Non-pigmented ciliary epithelial cell (primary cell): ENCODE measurements at places on chromosomes 4 and X.

- DNase-seq: no peak
Measured at GRCh38 chr4:184838249-184839074, 12.7 kb upstream of the ACSL1 start.

- no peak for DNase-seq
Measured at GRCh38 chrX:6778544-6779503, 243.9 kb upstream of the VCX3A start.

DNA sequence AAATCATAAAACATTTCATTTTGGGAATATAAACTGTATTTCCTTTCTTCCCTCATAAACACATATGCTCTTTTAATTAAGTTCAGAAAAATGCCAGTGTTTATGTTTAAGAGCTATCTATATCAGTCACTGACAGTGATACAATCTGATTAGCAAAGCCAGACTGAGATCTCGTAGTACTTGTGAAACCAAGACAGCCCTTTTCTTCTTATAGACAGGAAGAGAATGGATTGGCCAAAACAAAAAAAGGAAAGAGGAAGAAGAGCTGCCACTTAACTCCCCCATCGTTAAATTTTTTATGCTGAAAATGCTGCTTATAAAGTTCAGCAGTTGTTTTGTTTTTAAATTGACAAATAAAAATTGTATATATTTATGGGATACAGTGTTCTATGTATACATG, 87.4 kb downstream of the PLAC1 start:
- no peak for DNase-seq

DNA sequence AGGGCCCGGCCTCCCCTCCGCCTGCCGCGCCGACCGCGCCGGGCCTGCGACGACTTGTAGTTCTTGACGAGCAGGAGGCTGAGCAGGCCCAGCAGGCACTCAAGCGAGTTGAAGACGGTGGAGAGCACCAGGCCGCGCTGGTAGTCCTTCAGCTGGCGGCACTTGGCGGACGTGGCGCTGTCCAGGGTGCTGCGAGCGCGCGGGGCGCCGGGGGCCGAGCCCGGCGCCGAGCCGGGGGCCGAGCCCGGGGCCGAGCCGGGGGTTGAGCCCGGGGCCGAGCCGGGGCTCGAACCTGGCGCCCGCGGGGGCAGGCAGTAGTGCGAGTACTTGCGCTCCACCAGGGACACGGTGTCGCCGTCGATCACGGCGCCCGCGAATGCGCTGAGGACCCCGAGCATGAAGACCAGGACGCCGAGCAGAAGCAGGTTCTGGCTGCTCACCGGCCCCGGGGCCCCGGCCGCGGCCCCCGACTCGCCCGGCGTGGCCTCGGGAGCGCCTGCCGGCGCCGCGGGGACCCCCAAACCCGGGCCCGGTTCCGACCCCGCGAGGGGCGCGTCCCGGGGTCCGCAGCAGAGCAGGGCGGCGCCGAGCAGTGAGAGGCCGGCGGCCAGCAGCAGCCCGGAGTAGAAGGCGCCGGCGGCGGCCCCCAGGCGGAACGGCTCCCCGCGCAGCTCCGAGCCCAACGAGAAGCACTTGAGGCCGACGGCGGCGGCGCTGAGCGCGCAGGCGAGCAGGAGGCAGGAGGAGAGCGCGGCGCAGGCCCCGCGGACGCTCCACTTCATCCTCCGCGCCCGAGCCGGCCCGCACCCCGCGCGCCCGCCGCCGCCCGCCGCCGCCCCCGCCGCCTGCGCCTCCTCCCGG, 584 bp downstream of the TMEM271 start:
- peak; percentile 27 for DNase-seq

DNA sequence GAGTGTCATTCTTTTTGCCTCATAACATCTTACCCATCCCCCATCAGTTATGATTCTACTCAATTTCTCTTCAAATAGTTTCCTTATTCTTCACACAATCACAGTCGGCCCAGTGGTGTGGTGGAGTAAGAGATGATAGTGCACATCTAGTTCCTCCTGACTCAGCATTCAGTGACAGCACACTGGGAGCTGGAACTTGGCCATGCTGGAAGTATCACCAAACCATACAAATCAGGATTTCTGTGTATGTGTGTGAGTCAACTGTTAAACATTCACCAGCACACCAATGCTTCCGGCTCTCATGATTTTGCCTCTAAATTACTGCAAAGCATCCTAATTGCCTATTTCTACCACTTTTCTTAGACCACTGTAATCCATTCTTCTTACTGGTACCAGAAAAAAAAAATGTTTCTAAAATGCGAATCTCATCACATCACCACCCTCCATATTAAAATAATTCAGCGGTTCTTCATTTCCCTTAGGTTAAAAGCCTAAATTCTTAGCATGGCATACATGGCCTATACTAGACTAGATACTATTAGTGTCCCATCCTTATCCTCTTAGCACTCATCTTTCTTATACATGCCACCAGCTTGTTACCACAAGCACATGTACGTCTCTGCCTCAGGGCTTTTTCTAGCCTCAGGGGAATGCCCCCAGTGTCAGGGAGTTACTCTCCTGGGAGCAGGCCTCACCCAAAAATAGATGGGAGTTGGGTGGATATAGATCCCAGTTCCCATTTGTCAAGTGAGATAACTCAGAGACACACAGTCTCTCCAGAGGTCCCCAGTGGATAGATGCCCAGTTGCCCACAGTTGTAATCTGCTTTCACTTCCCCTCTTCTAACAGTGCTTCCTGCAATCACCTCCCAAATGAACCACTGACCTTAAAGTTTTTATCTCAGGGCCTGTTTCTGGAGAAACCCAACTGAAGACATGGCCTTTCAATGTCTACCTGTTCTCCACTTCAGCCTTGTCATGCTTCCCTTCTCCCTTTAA, 49.2 kb upstream of the DDX53 start:
- DNase-seq: peak; percentile 77

DNA sequence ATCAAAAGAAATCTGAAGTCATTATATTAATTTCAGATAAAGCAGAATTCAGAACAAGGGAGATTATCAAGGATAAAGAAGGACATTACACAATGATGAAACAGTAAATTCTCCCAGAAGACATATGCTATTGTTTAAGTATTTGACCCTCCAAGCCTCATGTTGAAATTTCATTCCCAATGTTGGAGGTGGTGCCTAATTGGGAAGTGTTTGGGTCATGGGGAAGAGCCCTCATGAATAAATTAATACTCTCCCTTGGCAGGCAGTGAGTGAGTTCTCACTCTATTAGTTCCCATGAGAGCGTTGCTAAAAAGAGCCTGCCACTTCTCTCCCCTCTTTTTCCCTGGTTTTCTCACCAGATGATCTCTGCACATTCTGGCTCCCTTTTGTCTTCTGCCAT, 249.9 kb upstream of the GRIA3 start:
- no peak for DNase-seq

- DNase-seq: no peak
Measured at GRCh38 chr4:94451051-94451694, 569 bp upstream of the PDLIM5 start.

DNA sequence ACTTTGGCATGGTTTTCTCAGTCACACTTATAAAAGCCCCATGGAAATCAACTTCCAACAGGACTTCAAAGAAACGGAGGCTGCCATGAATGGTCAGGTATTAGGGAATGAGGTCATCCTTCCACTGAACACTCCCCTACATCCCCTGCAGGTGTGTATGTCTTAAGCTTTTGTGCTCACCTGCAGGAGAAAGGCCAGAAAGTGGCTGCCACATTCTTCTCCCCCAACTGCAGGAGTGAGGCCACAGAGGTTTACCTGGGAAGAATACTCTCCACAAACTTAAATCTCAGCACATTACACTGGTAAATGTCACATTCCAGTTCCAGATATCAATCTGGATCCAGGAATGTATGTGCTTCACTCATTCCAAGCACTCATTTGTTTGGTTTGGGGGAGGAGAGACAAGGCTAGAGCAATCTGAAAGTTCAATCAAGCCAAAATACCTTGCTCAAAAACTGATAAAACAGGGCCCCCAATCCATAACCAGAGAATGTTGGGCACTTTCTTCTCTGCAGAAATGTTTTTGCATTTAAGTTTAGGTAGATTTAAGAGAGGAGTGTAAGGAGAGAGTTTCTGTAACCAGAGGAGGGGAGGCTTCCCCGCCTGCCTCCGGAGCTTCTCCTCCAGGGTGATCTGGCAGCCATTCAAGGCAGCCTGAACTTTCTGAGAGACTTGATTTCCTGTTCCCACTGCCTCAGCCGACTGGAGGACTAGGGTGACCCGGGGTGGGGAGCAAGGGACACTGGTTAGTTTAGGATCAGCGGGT, 15.4 kb downstream of the FAM9C start:
- no peak for DNase-seq

- no peak for DNase-seq
Measured at GRCh38 chr4:4845027-4845426, 14.4 kb upstream of the MSX1 start.

DNA sequence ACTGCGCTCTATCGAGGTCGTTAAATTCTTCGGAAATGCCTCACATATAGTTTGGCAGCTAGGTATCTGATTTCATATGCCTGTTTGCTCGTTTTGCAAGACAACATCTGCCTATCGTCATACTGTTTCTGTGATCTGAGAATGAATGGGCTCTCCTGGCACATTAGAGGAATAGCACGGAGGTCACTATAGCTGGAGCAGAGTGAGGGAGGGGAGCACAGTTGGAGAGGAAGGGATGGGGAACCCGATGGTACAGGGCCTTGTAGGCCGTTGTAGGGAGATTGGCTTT, 552 bp downstream of the IKBKG start:
- no peak for DNase-seq

GRCh38 chr4:125315576-125316400, 1.0 kb downstream of the FAT4 start:
- DNase-seq: no peak

- no peak for DNase-seq
Measured at GRCh38 chr4:163493643-163494359, 689 bp upstream of the TMA16 start.

DNA sequence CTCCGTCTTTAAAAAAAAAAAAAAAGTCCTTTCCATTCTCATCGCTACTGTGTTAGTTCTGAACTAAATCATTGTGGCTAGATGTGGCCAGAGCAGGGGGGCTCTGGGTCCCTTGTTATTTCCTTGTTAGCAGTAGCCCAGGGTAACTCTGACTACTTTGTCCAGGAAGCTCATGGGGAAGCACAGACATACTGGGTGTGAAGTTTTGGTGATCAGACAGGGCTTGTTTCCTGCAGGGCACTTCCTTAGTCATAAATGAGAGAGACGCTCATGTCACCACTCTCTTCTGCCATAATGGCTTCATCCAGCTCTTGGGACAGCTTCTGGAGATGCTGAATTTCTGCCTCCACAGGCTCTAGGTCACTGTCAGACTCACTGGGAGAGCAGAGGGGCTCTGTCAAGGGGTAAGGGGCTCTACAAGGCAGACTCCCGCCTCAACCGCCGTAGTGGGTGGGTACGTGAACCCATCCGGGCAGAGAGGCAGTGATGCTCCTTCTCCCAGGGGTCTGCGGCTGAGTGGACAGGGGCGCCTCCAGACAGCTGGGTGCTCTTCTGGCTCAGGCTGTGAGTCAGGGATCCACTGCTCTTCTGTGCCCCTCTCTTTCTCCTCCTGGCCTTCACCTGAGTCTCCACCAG, 12.9 kb downstream of the STIM2 start:
- DNase-seq: no peak

GRCh38 chrX:30027636-30028035, 187.7 kb upstream of the MAGEB2 start:
- DNase-seq: no peak

DNA sequence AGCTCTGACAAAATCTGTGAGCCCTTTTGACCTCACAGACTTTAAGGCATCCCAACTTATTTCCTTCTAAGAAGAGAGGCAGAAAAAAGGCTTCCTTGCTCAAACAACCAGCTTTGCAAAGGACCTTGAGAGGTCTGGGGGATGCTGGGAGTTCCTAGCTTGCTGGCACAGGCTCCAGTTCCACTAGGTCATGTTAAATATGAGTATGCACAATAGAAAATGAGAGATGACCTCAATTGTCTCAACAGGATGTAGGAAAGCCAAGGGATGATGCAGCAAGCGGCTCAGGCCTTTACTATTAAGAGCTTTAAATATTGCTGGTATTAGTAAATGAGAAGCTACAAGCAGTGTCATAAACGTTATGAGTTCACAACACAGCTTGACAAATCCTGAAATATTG, 13.3 kb upstream of the ZNF827 start:
- DNase-seq: no peak

DNA sequence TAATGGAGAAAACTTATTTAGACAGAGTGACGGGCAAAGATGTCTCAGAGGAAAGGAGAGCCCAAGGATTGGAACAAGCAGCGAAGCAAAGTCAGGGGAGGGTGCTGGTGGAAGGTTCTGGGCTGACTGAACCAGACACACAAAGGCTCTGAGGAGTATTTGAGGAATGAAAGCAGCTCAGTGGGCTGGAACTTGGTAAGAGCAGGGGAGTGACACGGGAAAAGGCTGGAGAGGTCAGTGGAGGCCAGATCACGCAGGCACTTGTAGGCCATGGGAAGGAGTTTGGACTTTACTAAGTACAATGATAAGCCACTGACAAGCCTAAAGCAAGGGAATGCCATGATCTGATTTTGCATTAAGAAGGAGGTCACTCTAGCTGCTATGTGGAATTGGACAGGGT, 71.4 kb downstream of the TSC22D3 start:
- DNase-seq: no peak

DNA sequence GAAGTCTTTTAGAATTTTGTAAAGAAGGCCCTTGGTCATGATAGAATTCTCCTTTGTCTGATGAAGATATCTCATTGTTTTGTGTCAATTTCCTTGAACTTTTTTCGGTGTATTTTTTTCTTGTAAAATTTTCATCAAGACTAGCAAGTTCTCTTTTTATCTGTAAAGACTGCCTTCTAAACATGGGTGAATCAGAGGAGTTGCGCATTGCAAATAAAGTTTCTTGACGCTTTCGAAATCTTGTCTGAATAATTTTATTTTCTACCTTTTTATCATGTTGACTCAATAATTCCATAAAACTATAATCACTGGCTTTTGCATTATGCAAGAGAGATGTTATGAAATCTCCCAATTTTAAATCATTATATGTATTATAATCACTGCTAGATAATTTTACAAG, 66.2 kb downstream of the NCAPG start:
- DNase-seq: no peak

GRCh38 chr4:81905971-81906370, 434.3 kb upstream of the RASGEF1B start:
- DNase-seq: no peak

- DNase-seq: no peak
Measured at GRCh38 chr4:13857800-13858199, 230.3 kb upstream of the BOD1L1 start.

DNA sequence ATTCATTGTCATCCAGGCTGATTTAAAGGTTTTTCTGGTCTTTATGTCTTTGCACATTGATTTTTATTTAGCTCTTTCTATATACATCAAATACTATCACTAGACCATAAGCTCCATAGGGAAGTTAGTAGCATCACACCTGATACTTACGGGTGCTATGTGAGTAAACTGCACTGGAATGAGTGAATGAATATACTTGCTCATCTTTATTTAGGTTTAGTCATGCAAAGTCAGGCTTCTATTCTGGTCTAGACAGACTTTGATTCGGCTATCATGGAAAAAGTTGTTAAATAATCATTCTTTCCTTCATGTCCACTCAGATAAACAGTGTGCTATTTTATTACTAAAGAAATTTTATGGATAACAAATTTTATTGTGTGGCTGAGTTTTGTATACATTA, 457.8 kb upstream of the PCDH7 start:
- DNase-seq: no peak
